ENCODE measurements at places on chromosomes 2 and 18.

DNA sequence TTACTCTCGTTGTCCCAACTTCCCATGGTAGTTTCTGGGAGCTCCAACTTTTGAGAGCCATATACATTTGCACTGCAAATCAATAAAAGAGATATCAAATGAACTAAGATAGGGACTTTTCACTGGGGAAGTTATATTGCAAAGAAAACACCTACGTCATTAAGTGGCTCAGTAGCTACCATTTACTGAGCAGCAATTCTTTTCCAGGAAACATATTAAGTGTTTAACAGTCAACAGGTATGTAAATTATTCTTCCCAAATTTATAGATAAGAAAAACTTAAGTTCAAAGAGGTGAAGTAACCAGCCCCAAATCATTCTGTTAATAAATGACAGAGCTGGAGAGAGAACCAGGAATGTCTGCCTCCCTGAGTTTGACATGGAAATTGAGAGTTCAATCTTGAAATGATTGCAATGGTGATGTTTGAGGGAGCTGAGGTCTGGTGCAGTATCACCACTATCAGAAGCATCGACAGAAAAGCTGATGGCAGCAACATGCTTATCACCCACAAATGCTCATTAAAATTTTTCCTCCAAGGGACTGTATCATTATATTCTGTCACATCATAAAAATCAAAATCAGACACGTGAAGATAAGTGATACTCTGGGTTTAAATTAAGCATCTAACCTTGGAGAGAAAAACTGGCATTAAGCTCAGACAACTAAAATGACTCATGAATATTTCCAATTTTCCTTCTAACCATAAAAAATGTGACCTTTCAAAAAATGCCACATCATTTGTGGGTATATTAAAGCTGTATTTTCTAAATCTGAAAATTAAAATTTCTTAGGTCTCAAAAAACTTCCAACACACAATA is 43.4 kb downstream of the GAREM1 start:
- DNase-seq, result no peak

GRCh38 chr2:190470256-190470826 is 62.2 kb downstream of the MFSD6 start:
- no peak for DNase-seq

DNA sequence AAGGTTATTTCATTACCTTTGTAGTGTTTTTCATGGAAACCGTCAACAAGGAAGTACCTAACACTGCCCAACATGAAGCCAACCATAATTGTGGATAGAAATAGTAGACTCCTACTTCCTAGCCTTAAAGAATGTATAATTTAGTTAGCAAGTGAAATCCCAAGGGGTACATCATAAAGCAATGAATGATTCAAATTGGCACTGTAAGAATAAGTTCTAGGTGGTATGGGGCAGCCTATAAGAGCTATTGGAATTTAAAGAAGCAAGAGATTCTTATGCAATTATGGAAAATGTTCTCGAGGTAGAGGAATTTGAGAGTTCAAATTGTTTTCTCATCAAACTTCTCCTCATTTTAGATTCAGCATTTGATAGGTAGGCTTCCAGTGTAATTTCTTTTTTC is 157.9 kb downstream of the FMNL2 start:
- no peak for DNase-seq

- no peak for DNase-seq
These were observed 318.8 kb upstream of the KCNH7 start for GRCh38 chr2:163157411-163157810.
